ENCODE measurements at places on chromosomes 11 and 22.

GRCh38 chr11:109798521-109798920 lies 294.7 kb upstream of the ZC3H12C start:
- DNase-seq = no peak

GRCh38 chr11:119424775-119425174 lies 1.8 kb upstream of the THY1 start:
- DNase-seq = no peak

DNA sequence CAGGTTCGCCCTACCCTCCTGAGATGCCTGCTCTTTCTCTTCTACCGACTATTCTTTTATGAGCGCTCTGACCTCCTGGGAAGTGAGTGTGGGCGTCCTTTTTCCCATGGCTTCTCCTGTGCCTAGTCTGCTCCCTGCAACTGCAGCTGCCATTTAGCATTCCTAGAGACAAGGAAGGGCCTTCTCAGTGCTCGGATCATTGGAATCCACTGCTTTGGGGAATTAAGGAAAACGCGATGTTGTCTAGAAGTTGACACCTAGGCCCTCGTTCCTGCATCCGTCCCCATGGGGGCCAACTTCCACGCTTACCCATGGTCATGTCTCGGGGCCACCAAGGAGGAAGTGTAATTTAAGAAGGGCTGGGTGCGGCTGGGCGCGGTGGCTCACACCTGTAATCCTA lies 95.4 kb downstream of the BCR start:
- no peak for DNase-seq

DNA sequence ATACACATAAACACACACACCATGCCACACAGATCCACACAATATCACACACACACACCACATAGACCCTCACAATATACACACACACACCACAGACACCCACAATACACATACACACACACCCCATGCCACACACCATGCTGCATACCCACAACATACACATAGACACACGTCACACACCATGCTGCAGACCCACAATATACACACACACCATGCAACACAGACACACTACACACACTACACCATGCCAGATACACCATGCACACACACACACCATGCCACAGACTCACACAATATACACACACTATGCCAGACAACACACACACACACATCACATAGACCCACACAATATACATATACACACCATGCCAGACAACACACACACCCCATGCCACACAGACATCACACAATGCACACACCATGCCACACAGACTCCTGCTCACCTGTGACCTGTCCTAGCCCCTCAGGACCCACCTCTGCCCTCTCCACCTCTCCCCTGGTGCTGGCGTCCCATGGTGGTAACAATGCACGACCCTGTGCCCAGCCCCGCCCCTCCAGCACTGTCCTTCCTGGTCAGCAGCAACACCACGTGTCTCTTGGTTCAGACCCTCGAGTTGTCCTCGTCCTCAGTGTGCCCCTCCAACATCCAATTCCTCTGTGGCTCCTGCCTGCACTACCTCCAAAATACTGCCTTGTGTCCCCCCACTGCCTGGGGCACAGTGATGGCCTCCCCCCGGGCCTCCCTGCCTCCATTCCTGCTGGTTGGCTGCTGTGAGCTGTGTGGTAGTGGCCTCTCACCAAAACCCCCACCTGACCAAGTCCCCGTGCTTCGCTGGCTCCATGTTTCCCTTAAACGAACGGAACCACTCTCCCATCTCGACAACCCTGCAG lies 23.7 kb upstream of the RFPL3 start:
- no peak for DNase-seq

DNA sequence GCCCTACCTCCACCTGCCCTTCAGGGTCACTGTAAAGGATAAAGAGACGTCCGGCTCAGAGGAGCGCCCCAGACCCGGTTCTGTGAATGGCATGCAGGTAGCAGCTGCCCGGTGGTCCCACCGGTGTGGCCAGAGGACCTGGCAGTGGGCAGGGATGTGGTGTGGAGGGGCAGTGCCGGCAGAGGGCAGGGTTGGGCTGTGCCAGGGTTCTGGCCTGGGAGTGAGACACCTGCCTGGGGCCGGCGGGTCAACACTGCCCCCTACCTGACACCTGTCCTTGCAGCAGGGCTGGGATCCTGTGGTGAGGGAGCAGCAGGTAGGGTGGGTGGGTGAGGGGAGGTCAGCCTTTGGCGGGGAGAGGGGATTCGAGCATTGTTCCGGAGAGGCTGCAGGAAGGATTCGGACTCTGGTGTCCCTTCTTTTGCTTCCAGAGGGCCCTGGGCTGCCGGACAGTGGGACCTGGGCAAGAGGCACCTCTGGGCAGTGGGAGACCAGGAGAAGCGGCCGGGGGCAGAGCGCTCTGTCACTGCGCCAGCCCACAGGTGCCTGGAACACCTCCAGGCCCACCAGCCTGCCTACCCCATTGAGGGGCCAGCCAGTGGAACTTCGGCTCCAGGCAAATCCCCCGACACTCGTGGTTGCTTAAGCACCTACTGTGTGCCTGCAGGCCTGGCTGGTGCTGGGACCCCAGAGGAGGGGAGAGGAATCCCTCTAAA lies 1.6 kb upstream of the PHLDA2 start:
- no peak for DNase-seq

GRCh38 chr11:39990421-39990831 lies 1469.0 kb downstream of the LRRC4C start:
- no peak for DNase-seq

- DNase-seq = no peak
Observed at GRCh38 chr11:43267856-43268580, 43.8 kb upstream of the API5 start.

- no peak for DNase-seq
Observed at GRCh38 chr22:36021606-36022153, 6.9 kb downstream of the RBFOX2 start.

- DNase-seq = no peak
Observed at GRCh38 chr22:45296628-45297297, 12.0 kb downstream of the UPK3A start.

DNA sequence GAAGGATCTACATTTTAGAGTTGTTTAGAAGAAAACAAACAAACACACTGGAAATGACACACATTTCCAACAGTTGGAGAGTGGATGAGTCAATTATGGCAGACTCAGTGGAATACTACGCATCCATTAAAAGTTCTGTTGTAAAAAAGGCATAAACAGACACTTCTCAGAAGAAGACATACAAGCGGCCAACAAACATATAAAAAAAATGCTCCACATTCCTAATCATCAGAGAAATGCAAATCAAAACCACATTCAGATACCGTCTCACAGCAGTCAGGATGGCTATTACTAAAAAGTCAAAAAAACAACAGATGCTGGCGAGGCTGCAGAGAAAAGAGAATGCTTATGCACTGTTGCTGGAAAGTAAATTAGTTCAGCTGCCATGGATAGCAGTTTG lies 298.2 kb downstream of the DDX10 start:
- no peak for DNase-seq

DNA sequence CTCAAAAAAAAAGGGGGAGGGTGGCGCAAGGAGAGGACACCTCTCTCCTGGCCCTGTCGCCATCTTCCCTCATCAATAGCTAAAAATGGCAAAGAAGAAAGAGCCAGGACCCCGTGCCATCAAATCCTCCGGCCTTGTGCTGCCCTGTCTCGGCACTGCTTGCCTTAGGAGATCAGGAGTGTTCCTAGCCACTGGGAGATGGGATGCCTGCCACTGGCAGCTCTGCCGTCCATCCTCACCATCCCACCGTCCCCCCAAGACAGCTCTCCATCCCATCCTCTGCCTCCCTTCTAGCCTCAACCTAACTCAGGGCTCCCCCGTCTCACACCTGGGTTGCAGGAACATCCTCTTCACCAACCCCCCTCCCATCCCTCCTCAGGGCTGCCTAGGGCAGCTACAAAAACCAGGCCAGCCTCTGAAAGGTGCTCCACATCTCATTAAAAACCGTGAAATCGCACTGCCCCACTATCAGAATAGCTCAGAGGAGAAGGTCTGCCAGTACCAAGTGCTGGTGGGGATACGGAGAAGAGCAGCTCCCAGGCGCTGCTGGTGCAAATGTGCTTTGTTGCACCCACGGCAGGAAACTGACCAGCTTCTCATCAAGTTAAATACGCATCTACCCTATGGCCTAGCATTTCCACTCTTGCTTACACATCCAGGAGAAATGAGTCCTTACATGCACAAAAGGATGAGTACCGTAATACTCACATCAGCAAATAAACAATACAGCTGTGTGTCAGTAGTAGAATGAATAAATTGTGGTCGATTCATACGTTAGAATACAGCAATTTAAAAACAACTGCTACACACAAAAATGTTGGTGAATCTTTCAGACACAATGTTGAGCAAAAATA lies 31.7 kb upstream of the GCAT start:
- DNase-seq = no peak

DNA sequence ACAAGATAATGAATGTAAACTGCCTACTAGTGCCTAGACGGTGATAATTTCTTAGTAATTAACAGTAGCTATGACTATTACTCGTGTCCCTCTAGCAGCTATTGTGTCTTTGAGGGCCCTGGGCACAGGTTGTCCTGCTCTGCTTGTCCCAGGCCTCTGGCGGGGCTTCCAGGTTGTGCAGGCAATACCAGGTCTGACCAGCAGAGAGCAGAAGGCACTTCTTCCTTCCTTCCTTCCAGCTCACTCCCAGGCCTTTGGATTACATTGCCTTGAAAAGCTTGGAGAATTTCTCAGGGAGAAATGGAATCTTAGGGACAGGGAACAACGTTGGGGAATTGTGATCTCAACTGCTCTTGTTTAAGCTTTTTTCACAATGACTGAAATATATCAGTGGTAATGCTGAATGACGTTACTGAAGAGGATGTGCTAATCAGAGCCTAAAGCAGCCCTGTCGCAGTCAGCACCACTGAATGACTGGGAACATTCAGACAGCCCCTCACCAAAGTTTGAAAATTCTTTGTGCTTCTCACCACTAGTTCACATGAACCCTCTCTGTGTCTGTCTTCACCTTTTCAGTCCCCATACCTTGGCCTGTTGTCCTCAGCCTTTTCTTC lies 8.4 kb upstream of the CCKBR start:
- DNase-seq = peak; percentile 61

DNA sequence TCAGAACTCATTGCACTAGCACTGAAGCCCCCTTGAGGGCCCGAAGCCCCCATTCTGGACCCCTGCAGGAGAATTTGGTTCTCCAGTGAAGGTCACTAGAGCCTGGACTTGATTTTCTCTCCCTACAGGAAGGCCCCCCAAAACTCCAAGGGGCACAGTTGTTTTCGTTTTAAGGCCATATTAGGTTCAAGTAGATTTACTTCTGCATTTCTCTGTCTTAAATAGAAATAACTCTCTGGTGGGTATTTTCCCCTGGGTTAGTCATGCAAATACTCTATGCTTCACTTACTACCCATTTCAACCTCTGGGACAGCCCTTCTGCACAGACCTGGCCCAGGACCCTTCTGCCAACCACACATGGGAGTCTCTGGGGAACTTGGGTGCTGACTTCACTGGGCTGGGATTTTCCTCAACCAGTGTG lies 41.6 kb downstream of the WEE1 start:
- no peak for DNase-seq

DNA sequence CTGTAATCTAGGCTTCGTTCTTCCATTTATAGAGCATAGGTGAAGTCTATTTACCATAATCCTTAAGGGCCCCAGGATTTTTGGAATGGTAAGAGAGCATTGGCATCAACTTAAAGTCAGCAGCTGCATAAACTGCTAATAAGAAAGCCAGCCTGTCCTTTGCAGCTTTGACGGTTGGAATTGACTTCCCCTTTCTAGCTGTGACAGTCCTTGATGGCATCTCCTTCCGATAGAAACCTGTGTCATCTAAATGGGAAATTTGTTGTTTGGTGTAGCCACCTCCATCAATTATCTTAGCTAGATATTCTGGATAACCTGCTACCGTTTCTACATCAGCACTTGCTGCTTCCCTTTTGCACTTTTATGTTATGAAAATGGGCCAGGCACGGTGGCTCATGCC lies 58.0 kb upstream of the GLYATL1B start:
- DNase-seq = no peak

GRCh38 chr22:20354238-20354975 lies 34.5 kb upstream of the DGCR6L start:
- DNase-seq = no peak

GRCh38 chr11:128670631-128671030 lies 23.2 kb upstream of the FLI1 start:
- DNase-seq = no peak

DNA sequence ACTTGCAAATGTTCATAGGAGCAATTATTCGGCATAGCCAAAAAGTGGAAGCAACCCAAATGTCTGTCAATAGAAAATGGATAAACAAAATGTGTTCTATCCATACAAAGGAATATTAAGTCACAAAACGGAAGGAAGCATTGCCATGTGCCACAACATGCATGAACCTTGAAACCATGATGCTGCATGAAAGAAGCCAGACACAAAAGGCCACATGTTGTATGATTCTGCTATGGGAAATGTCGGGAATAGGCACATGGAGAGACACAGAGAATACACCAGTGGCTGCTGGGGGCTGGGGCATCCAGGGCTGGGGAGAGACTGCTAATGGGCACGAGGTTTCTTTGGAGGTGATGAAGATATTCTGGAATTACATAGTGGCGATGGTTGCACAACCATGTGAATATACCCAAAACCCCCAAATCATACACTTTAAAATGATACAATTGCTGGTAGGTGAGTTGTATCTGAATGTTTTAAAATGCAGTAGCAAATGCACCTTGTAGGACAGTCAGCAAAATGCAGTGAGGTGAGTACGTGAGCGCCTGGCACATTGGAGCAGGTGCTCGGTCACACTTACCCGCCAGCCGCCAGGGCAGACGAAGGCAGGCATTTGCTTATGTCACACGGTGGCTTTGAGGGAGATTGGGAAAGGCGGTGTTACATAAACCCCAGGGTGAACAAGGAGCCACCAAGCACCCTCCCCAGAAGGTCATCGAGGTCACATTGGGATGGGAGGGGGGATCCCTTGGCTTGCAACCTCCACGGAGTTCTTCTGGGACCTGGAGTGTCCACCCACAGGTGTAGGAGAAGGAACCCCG lies 6.3 kb upstream of the OSM start:
- DNase-seq = no peak

GRCh38 chr11:93572621-93573020 lies 29.4 kb upstream of the SMCO4 start:
- no peak for DNase-seq

GRCh38 chr11:47324520-47324919 lies 28.0 kb downstream of the MYBPC3 start:
- DNase-seq = no peak

- DNase-seq = no peak
Observed at GRCh38 chr22:19805821-19806212, 45.2 kb downstream of the TBX1 start.

DNA sequence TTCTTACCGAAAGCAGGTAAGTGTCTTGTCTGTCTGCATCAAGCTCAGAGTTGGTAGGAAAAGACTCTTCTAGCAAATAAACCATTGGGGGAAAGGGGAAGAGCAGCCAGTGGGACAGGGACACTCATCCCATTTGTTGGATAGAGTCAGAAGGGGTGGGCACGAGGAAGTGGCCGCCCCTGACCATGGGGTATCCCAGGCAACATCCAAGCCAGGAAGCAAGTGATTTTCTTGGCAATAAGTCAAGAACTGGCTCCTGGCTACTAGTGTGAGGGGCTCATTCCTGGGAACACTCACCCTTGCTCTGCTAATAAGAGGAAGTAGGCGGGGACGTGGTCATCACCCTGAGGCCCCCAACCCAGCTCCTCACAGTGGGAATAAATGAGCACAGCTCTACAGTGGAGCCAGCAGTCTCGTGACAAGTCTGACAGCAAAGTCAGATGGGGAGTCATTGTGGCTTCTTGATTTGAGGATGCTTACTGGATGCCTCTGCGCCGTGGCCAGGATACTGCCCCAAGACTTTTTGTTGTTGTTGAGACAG lies 6.7 kb downstream of the SLC25A18 start:
- no peak for DNase-seq

- no peak for DNase-seq
Observed at GRCh38 chr11:19746086-19746485, 33.4 kb downstream of the NAV2 start.

- DNase-seq = no peak
Observed at GRCh38 chr11:108589136-108589535, 4.4 kb downstream of the EXPH5 start.
